ENCODE measurements at places on chromosomes 3 and 15.

- DNase-seq, result no peak
Measured at GRCh38 chr3:111948786-111949185, 30.0 kb upstream of the ABHD10 start.

DNA sequence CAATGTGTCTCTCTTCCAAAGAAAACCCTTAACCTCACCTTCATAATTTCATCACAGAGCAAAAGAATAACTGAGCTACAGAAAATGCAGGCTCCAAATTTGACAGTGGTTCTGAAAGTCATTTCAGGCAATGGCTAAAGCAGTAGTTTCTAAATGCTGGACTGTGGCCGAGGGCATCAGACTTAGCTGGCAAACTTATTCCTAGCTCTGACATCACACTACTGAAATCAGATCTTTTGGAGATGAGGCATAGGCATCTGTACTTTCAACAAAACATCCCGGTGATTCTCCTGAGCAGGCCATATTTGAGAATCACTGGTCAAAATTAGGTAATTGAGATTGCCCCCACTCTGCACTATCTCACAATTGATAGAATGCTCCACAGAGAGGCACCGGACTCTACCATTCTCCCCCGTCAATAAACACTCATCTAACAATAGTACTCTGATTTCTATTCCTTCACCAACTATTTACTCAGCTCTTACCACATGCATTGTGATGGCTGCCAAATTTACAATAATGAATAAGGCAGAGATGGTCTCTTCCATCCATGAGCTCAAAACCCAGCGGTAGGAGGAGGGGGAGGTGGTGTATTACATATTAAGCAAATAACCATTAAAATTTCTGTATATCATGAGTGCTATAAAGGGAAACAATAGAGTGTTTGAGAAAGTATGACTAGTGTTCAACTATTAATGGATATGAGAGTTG lies 57.3 kb upstream of the SPRED1 start:
- no peak for DNase-seq

DNA sequence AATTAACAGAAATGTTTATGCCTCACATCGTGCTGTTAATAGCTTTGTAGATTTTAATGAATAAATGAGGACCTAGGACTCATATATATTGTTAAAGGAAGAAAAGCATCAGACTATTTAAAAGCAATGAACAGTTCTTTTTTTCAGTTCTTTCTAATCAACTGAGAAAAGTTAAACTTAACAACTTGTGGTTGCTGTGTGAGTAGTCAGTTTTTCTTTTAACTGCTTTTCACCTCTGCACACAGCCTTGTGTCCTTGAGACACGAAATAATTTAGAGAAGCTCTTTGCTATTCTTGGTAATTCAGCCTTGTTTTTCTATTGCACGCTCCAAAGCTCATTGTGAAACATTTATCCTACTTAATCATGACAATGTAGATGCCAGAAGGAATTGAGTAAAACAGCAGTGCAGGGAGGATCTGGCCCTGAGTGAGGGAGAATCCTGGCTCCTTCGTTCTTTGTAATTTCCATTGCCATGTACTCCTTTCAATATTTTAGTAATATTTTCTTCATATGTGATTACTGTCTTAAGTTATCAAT lies 499.0 kb downstream of the PYDC2 start:
- no peak for DNase-seq

DNA sequence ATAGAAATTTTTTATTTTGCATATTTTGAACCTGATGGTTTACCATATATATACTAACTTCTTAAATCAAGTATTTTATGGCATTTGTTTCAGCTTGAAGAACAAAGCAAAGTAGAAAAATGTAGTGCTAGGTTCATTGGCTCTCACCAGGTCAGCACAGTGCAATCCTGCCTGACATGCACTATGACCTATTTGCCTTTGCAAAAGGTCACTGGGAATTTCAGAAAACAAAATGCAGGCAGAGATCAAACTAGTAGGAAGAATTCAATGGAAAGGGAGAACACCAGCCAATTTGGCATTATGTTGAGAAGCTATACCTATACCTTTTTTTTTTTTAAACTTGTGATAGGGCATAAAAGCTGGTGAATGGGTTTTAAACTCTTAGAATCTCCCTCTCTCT lies 329.8 kb upstream of the SGO1 start:
- DNase-seq, result no peak

DNA sequence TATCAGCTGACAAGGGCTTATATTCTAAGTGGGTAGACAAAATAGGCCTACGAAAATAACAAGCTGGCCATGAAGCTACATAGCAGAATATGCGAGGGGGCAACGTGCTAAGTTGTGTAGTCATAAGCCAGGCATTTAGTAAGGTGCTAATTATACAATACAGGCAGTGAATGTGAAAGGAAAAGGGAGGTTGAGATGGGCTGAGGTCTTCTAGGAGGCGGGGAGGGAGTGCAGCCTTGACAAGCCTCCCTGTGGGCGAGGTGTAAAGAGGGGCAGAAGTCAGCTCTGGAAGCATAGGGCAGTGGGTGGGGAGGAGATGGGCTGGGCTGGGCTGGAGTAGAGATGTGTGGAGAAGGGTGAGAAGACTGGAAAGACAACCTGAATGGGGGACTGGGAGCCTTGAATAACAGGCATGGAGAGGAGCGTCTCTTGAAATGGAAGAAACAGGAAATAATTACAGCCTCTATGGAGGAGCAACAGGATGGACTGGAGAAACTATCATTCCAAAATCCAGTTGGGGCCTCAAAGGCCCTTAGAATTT lies 1.2 kb downstream of the TIGIT start:
- no peak for DNase-seq

GRCh38 chr3:141009496-141009895 lies 41.7 kb upstream of the SPSB4 start:
- no peak for DNase-seq

DNA sequence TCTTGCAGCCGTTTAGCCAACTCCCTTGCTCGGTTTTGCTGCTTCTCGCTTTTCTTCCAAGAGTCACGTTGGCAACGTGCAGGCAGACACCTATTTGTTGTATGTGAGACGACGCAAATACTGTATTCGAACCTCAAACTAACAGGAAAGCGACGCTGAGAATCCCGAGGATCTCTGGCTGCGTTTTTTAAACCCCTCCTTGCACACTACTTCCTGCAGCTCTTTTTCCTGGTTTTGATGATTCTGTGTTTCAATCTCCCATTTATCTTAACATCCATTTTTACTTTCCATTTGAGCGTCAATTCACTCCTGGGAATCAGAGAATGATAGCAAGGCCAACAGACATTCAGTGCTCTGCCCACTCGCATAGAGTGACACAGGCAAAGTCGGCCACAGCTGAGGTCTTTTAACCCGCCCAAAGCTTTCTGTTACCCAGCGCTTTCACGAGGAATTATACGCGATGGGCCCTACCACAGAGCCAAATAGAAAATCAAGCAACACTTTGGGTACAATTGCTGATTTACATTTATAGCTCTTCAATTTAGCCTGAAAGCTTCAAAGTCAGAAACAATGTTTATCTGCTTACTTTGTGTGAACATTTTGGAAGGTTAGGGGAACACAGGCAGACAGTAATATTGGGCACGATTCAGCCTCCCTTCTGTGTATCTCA lies 1.6 kb upstream of the ANXA2 start:
- no peak for DNase-seq

DNA sequence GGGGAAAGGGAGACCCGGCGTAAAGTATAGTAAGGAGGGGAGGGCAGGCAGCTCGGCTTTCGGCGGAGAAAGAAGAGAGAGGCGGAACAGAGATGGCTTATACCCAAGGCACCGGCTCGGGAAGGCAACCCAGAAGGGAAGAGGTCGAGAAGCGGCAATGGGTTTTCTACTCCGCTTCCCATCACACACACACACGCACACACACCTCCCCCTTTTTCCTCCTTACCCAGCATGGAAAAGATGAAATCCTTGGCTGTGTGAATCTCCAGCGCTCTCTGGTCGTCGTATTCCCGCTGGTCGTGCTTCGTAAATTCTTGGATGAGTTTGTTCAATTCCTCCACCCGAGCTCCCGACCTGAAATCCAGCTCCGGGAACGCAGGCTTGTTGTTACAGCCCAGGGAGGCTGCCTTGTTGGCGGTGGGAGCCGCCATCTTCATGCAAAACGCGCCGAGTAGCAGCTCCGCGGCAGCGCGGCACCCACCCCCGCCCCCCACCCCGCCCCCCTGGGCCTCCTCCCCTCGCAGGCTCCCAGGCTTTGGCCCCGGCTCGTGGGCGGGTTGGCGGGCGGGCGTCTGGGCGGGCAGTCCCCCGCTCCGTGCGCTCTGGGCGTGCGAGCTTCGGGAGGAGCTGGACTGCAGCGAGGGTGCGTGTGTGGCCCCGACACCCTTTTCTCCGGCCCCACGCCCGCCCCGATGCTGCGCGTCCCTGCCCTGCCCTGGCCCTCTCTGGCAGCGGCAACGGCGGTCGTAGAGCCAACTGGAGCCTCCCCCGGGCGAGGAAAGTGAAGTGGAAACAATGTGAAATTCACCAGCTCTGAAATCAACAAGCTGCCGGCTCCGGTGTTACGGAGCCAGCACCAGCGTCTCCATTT lies at the start of gene MB21D2:
Gene MB21D2, minus strand, starts transcription at position 453 of the 871 bp plus-strand sequence. Its CDS starts 16 bp downstream, at position 437.
- DNase-seq, result peak; percentile 72

DNA sequence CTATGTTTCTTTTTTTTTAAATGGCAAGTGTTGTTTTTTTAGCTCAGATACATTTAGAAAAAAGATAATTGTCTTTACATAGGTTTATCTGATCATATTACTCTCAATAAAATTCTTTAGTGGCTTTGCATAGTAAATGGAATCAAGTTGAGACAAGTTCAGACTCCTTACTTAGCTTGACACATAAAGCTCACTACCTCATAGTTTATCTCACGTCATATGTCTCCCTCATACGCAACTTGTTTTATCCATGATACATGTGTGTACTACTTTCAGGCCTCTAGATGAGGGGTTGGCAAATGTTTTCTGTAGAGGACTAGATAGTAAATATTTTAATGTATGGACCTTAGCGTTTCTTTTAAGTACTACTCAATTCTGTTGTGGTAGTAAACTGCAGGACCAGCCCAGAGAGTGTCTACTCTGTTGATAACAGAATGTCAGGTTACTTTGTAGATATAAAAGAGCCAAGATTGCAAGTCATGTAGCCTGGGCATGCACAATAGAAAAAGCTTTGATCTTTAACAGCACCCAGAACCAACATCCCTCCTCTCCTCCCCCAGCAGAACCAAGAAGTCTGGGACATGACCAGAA lies 28.2 kb upstream of the MGA start:
- no peak for DNase-seq

GRCh38 chr3:23496165-23496564 lies 293.0 kb downstream of the UBE2E2 start:
- DNase-seq, result no peak

- DNase-seq, result no peak
Measured at GRCh38 chr3:146889626-146890025, 284.5 kb upstream of the PLSCR5 start.

GRCh38 chr3:143604402-143605185 lies 243.7 kb downstream of the SLC9A9 start:
- DNase-seq, result no peak

DNA sequence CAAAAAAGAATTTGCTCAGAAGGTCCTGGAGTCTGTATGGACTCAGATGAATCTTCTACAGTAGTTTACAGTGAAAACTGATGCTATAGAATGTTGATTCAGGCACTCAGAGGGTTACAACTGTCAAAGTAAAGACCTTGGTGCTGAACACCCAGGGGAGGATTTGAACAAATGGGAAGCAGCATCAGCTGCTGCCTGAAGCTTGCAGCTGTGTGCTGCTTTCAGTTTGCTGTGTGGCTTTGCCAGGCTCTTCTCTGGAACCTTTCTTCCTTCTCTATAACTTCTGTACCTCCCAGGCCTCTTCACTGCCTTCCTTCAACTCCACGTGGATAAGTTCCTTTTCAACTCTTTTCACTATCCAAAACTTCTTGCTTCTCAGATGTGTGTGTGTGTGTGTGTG lies 214.2 kb downstream of the GRM7 start:
- DNase-seq, result no peak

GRCh38 chr3:178498871-178499270 lies 37.4 kb upstream of the KCNMB2 start:
- no peak for DNase-seq

DNA sequence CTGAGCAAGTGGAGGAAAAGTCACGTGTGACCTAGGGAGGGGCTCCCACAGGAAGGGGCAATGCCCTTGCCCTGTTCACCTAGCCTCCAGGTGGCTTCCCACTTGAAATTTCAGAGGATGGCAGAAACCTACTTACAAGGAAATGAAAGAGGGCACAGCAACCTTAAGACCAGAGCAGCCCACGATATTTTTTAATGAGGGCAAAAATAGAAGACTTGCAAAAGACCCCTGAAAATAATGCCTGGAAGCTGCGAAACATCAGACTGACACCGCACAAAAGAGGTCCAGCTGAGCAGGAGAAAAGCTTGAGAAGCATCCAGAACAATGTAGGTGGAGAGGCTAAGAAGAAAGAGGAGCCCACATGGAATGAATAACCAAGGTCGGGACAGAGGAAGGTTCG lies 66.1 kb downstream of the KLF15 start:
- DNase-seq, result no peak

DNA sequence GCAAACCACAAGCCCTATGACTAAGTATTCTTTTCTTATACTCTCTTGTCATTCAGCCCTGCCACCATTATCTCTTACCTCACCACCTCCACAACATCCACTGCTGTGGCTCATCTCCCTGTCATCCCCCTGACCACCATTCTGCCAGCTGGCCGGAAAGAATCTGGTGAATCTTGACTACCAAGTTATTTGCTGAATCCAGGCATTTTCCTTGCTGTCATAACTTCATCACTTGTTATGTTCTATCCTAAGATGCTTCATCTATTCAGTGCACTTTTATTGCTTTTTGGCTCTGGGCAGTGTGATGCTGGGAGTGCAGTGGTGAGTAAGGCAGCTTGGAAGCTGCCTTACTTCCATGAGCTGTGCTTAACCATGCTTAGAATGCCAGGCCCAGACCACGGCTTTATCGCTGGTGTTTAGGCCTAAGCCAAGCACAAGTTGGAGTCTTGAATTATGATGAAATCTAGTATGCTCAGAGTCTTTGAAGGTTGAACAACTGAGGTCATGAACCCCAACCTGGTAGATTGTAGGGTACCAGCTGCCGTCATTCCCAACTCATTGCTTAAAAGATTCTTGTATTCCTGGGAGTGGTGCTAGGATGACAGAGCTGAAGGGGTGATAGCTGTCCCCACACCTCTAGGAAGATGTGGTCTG lies 27.0 kb upstream of the APH1B start:
- DNase-seq, result peak; percentile 97

DNA sequence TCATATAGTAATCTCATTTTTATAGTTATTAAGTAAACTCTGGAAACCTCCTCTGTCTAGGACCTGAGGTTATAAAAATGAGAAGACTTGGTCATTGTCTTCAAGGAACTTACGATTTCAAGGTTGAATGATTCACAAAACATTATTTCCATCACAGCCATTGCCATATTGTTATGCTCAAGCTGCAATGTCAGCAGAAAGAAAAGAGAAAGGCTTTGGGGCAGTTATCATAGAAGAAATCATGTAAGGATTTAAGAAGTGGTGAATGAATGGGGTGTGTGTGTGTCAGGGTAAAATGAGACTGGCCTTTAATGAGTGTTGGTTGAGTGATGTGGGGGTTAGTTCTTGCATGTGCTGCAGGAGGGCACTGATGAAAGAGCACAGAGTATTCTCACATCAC lies 346.8 kb downstream of the SQOR start:
- no peak for DNase-seq

DNA sequence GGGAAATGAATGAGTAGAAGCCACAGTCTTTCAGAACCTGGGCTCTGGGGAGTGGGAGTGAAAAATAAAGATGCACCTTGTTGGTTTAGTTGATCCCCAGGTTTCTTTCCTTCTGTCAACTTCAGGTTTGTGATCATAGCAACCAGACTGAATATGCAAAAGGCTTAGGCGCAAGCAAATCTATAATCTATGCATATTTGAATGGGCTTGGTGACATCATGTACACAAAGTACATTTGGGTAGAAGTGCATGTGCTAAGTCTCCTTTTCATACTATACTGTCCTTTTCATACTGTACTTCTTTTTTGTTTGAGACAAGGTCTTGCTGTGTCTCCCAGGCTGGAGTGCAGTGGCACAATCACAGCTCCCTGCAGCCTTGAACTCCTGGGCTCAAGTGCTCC lies 132.4 kb upstream of the C2CD4B start:
- DNase-seq, result no peak
